ENCODE measurements at places on chromosomes 7 and 10.

DNA sequence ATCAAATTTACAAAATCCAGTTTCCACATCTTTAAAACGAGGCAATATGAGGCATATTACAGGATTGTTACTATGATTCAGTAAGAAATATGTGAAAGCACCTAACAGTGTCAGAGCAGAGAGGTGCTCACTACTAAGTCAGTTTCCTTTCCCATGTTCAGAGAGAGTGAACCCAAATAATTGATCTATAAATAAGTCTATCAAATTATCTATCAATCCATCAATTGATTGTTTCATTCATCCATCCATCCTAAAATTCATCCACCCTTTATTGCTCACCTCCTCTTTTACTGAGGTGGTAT, 340.8 kb downstream of the SUGCT start:
- DNase-seq = no peak

DNA sequence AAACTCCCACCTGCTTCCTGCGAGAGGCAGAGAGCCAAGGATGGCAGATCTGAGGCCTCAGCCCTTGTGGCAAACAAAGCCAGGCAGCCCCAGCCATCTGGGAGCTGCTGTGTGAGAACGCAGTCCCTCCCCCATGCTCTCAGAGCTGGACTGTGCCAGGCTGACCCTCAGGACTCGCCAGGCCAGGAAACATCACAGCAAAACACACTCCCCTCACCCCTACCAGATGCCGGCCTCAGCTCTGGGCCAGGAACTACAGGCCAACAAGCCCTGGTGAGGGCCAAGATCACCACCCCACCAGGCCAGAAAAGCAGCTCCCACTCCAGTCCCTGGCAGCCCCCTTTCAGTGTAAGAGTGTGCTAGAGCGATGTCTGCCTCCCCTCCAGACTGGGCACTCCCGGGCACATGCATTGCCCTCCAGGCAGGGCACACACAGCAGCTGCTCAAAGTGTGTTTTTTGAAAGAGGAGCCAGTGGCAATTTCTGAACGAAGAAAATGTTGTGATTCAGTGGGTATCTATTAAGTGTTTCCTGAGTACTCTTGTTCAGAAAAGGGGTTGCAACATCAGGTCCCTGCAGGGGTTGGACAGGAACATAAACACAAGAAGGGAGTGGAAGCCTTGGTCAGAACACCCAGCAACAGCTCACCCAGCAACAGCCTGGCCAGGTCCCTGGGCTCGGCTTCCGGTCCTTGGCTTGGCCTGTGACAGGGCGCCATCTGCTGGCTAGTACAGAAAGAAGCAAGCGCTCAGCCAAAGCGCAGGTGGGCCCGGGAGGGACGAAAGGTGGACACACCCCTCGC, 18.3 kb downstream of the LRRC20 start:
- DNase-seq = peak; percentile 44

DNA sequence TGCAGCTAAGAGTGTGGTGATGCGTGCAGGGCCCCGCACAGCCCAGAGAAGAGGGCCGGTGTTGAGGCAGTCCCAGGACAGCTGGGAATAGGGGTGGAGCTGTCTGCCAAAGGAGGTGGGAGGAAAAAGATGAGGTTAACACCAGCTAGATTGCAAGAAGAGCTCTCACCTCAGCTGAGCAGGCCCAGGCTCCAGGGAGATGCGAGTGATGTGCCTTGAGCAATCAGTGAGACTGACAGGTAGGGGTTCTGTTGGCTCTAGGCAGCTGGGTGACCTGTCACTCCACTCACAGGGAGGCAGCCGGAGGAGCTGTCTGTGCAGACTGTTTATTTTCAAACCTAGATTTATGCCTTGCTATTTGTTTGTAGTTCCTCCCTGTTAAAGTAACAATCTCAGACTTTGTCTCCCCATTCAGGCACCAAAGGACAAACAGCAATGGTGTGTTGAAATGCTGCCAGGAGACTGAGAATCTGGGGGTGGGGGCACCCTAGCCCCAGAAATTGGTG, 205.1 kb upstream of the CXCL12 start:
- DNase-seq = no peak

- no peak for DNase-seq
These were observed 26.1 kb upstream of the NCAPG2 start for GRCh38 chr7:158730383-158731346.

DNA sequence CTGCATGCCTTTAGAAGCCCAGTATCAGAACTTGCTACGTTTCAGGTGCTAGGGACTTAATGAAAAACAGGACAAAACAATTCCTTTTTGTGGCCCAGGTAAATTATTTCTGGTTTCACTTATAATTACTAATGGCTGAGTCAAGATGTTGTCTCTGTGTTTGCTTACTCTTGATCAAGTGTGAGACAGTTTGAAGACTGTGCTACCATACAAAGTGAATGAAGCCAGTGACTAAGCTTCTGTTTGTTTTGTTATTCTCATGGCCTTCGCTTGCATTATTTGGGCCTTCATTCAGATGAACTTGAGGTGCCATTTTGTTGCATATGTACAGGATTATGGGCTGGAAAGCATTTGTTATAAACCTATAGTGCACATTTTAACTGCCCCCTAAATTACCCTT, 17.9 kb downstream of the SMNDC1 start:
- no peak for DNase-seq

GRCh38 chr10:13950543-13950939, 363.8 kb downstream of the PRPF18 start:
- DNase-seq = no peak

- DNase-seq = no peak
These were observed 12.9 kb downstream of the EXOC4 start for GRCh38 chr7:133265821-133266220.

DNA sequence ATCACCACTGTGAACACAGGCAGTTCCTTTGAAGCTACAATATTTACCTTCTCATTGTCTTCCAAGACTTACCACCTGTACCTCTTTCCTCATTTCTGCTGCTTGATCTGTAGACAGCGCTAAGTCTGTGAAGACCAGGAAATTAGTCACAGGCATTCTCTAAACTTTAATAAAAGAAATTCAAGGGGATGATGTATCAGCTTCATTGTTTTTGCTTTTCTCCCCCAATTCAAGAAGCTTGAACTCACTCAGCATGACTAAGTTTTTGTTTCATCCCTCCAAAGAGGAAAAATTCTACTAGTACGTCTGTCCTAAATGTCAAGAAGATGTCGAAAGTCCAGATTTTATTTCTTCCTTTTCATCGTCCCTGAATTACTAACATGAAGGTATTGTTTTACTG, 75.3 kb upstream of the PPP1R9A start:
- no peak for DNase-seq

Data from amygdala (tissue), 56 donors.